ENCODE measurements at places on chromosomes 13 and 19. TPM values are rescaled to one million over a fixed set of nuclear protein-coding genes. Genes with fewer than 3 reads are reported as not detected.

The LRRC63 gene
- not detected for total RNA-seq

The ZNF600 gene
- total RNA-seq: 1.4 TPM

The ADAMTS10 gene
- total RNA-seq: 7.6 TPM

The NANOS3 gene
- not detected for total RNA-seq

The VSIG10L gene
- total RNA-seq: 0.35 TPM

Measured in myometrial cell (primary cell).